ENCODE measurements at places on chromosomes 1 and 21.
A peak's percentile ranks its signal among the peaks of the same experiment; 100 is the strongest.

GRCh38 chr21:41222247-41223068, 54.5 kb downstream of the BACE2 start:
- DNase-seq: no peak

DNA sequence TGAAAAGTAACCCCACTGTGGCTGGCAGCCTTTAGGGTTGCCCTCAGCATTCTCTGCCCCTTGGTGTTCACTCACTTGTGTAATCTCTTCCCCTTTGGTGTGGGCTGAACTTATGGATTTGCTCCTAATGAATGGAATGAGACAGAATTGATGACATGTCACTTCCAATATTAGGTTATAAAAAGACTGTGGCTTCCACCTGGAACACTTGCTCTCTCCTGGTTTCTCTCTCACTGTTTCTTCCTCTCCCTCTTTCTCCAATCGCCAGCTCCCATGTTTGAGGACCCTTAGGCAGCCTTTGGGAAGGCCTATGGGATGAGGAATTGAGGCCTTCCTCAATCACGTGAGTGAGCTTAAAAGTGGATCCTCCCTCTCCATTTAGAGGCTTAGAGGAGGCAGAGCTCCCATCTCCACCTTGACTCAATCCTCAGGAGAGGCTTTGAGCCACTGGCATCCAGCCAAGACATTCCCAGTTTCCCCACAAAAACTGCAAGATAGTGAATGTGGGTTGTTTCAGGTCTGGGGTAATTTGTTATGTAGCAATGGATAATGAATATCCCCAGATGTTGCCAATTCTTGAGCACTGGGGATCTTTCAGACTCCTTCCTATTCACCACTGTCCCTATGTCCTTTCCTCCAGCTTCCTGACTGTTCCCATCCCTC, 95.5 kb upstream of the CD34 start:
- no peak for DNase-seq

- DNase-seq: no peak
Measured at GRCh38 chr1:163095213-163095612, 26.1 kb downstream of the RGS4 start.

GRCh38 chr21:16353764-16354163, 624.0 kb downstream of the USP25 start:
- no peak for DNase-seq

- no peak for DNase-seq
Measured at GRCh38 chr21:45282283-45283034, 5.2 kb downstream of the POFUT2 start.

- DNase-seq: no peak
Measured at GRCh38 chr1:87986130-87986866, 657.6 kb downstream of the LMO4 start.

DNA sequence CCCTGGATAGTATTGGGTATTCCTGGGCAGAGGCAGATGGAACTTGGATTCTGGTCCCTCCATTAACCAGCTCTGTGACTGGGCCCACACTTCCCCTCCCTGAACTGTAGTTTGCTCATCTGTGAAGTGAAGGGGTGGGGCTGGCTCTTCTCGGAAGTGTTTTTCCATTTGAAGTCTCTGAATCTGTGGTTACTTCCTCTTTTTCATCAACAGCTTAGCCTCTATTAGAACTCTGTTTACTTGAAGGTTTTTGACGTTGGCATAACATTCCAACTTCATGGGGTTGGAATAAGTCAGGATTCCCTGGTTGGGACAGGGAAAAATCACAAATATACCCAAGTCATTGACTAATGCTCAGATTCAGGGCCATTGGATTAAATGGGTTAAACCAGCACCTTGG, 3.6 kb downstream of the KIAA0040 start:
- DNase-seq: no peak

- DNase-seq: no peak
Measured at GRCh38 chr1:13513063-13513894, 524 bp downstream of the LRRC38 start.

GRCh38 chr21:31977816-31978215, 105.0 kb downstream of the HUNK start:
- no peak for DNase-seq

GRCh38 chr1:195336812-195337211, 1271.4 kb downstream of the KCNT2 start:
- no peak for DNase-seq

- peak; percentile 53 for DNase-seq
Measured at GRCh38 chr1:36384542-36385409, 948 bp downstream of the STK40 start.

DNA sequence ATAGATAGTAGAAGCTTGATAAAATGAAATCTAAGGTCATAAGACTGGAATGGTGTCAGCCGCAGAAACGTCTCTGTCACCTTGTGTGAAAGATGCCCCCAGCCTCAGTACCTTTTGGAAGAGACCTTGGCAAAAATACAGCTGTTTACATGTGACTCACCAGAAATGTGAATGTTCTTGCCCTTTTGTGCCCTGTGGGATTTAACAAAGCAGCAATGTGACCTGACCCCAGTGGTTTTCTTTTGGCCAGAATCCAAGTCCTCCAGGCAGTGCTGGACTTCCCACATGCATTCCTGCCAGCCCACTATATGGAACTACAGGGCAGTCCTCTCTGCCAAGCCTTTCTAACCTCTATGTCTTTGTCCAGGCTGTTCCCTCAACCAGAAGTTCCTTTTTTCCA, 27.2 kb upstream of the LRRC8C start:
- DNase-seq: no peak

DNA sequence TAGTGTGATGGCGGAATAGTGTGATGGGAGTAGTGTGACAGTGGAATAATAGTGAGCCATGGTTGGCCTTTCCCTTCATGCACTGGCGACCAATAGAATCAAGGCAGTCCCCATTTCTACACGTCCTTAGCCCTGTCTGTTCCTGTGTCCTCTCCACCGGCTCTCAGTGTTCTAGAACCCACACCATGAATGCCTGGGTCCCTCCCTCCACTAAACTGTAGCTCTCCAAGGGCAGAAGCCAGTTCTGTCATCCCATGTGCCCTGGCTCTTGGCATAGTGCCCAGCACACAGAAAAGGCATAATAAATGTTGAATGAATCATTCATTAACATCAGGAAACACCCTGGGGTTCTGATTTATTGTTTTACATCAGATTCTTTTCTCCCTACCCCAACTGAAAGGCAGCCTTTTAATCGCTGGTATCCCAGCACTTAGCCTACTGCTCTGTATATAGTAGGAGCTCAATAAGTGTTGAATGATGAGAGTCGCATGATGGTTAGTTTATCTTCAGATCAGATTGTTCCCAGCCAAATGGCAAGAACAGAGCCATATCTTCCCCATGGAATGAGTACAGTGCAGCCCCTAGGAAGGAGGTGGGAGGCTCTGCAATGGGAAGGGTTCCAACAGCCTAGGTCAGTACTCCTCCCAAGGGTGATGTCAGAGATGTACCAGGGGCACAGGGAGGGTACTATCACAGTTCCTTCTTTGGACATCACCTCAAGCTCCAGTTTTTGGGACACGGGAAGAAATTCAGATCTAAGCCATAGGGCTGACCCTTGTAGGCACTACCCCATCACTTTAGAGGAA, 325.7 kb downstream of the HHAT start:
- no peak for DNase-seq

- DNase-seq: peak; percentile 31
Measured at GRCh38 chr1:117795190-117795589, 134.2 kb downstream of the GDAP2 start.

GRCh38 chr1:209802780-209803152, 3.2 kb downstream of the IRF6 start:
- no peak for DNase-seq

GRCh38 chr1:14976256-14976655, 177.3 kb upstream of the TMEM51 start:
- DNase-seq: no peak

DNA sequence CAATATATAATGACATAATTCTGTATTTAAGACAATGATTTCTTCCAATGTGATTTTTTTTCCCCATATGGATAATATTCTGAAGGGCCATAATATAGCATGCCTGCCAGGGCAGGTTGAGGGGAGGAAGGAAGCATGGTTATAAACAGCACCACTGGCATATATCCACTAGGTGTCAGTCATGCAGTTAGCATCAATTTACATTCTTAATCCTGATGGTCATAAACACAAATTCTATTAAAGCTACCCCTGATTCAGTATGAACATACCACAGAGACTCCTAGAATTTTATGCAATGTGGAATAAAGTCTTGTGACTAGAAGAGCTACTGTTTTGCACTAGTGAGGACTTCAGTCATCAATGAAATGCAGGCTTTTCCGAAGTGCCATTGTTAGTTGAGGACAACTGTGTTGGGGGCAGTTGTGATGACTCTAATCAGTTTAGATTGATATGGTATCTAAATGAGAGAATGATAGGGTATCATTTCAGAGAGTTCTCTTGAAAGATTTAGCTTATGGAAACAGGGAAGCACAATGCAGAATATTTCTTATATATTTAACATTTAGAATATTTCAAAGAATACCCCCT, 342.7 kb upstream of the NR5A2 start:
- DNase-seq: no peak
